ENCODE measurements at places on chromosomes 16 and 17.

DNA sequence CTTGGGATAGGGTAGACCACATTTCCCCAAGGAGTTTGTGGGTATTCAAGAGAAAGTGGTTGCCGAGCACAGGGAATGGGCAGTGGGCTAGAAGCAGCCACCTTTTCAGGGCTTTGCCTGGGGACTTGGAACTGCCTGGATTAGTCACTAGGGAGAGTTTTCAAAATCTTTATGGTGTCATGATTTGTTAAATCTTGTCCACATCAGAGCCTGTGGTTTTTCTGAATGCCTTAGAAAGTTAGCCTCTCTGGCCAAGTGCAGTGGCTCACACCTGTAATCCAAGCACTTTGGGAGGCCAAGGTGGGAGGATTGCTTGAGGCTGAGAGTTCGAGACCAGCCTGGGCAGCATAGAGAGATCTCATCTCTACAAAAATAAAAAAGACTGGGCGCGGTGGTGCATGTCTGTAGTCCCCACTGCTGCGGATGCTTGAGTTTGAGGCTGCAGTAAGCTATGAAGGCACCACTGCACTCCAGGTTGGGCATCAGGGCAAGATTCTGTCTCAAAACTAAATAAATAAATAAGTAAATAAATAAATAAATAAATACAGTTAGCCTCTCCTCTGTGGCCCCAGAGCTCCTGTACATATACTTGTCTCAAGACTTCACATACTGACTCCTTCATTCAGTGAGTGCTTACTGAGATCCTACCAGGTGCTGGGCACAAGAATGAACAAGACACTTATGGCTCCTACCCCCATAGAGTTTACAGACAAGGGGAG, 76.3 kb upstream of the HNF1B start:
- DNase-seq, result no peak

GRCh38 chr16:73287859-73288405, 240.0 kb upstream of the ZFHX3 start:
- DNase-seq, result no peak

GRCh38 chr17:21046216-21046615, 3.4 kb upstream of the USP22 start:
- DNase-seq, result no peak

DNA sequence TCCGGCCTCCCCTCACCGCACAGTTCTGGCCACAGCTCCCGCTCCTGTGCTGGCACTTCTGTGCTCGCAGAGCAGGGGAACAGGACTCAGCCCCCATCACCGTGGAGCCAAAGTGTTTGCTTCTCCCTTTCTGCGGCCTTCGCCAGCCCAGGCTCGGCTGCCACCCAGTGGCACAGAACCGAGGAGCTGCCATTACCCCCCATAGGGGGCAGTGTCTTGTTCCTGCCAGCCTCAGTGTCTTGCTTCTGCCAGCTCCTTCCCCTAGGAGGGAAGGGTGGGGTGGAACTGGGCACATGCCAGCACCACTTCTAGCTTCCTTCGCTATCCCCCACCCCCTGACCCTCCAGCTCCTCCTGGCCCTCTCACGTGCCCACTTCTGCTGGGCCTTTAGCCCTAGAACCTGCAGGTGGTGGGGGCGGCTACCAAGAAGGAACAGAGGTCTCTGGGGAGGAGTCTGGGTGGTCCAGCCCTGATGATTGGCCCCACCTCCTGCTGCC, 645 bp upstream of the ELMO3 start:
- no peak for DNase-seq

GRCh38 chr17:77457572-77458201, 316.9 kb downstream of the SEC14L1 start:
- no peak for DNase-seq

All from NCI-H1092 (cell line).